T47D (cell line): ENCODE measurements at places on chromosomes 6 and 20.

DNA sequence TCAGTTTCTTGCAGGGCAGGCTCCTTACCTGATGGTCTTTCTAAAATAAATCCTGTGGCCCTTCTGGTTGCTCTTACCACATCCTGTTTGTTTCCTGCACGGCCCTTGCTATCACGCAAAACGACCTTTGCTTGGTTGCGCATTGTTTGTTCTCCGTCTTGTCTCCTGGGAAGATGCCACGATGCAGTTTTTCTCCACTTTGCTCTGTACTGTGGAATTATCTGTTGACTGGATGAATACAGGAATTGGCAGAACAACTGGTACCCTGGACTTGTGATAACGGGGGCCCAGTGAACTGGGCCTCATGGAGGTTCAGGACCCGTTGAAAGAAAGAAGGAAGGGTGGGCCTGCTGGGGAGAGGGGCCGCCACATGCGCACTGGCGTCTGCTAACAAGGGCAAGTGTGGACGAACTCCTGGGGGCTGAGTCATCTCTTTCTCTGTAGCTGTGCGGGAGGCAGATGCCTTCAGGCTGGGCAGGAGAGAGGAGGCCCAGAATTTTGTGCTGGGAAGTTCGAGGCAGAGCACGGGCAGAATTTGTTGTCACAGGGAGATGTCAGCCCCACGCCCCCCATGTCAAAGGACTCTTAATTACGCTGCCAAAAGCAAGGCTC is 139.9 kb downstream of the BMP7 start:
- DNase-seq: no peak

- DNase-seq: peak; percentile 51
These were observed 24.9 kb upstream of the FUCA2 start for GRCh38 chr6:143536461-143536865.

GRCh38 chr20:51995551-51995951 is 193.2 kb upstream of the SALL4 start:
- no peak for DNase-seq

DNA sequence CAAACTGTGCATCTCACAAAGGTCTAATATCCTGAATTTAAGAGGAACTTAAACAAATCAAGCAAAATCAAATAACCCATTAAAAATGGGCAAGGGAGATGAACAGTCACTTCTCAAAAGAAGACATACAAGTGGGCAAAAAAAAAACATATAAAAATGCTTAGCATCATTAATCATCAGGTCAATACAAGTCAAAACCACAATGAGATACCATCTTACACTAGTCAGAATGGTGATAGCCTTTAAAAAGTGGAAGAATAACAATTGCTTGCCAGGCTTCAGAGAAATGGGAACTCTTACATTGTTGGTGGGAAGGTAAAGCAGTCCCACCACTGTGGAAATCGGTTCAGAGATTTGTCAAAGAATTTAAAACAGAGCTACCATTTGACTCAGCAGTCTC is 646.7 kb upstream of the PTCHD4 start:
- DNase-seq: no peak

GRCh38 chr20:40233406-40233805 is 455.6 kb downstream of the MAFB start:
- DNase-seq: no peak

DNA sequence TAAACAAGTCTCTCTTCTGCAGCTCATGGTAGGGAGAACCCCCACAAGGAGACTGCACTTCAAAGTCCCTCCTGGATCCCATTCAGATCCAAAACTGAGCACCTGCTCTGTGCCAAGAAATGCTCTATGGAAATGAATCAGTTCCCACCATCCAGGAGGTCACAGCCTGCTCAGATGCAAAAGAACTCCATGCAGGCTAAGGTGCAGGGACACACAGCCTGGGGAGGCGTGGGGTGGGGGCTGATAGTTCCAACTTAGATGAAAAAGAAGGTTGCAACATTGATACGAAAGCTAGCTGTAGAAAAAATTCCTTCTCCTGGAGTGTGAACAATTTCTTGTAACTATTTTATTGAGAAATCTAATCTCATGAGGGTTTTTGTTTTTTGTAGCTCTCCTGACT is 111.0 kb upstream of the TMEM170B start:
- no peak for DNase-seq

DNA sequence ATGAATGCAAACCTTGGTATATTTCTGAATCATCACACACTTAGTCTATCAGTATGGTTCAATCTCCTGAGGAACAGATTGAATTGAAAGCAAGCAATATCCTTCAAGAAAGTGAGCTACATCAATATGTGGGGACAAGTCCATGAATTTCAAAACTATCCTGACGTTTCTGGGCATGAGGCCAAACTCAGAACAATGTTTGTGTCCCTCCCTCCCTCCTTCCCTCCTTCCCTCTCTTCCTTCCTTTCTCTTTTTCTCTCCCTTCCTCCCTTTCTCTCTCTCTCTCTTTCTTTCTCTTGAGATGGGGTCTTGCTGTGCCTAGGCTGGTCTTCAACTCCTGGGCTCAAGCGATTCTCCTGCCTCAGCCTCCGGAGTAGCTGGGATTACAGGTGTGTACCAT is 27.9 kb upstream of the SYNCRIP start:
- DNase-seq: no peak

DNA sequence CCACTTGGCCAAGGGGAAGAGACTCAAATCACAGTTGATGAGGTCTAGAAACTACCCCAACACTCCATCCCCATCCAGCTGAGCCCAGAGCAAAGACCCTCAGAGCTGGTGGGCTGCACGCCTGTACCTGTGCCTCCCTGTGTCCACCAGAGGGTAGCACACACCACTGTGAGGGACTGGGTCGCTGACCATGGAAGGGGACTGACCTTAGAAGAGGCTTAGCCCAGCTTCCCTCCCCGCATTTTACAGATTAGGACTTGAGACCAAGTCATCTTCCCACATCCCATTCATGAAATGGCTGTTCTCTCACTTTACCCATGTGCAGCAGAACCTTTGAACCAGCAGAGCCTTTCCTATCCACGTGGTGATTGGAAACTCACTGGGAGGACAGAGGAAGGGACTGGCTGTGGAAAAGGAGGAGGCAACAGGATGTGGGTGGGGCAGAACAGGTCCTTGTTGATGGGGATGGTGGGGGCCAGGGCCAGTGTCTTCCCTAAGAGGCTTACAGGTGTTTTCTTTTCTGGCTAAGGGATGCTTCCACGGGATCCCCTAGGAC is 44.3 kb downstream of the CPXM1 start:
- peak; percentile 73 for DNase-seq

DNA sequence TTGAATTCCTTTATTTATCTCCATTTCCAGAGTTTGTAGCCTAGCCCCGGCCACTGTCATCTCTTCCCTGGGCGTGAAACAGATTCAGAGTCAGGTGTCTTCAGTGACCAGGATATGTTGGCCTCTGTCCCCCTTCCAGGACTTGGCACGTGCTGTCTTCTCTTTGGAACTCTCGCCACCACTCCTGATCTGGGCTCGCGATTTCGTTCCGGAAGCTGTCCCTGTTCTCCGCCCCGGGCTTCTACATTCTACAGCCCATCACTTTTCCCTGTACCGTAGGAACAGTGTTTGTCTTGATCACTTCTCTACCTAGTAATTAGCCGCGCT is 739 bp downstream of the GSS start:
- peak; percentile 36 for DNase-seq

DNA sequence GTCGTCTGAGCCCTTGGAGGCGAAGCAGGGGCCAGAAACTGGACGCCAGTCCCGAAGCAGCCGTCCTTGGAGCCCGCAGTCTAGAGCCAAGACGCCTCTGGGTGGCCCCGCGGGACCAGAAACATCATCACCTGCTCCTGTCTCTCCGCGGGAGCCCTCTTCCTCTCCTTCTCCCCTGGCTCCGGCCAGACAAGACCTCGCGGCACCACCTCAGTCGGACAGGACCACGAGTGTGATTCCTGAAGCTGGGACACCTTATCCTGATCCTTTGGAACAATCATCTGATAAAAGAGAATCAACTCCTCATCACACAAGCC is 416 bp downstream of the RSPH4A start:
- peak; percentile 6 for DNase-seq

DNA sequence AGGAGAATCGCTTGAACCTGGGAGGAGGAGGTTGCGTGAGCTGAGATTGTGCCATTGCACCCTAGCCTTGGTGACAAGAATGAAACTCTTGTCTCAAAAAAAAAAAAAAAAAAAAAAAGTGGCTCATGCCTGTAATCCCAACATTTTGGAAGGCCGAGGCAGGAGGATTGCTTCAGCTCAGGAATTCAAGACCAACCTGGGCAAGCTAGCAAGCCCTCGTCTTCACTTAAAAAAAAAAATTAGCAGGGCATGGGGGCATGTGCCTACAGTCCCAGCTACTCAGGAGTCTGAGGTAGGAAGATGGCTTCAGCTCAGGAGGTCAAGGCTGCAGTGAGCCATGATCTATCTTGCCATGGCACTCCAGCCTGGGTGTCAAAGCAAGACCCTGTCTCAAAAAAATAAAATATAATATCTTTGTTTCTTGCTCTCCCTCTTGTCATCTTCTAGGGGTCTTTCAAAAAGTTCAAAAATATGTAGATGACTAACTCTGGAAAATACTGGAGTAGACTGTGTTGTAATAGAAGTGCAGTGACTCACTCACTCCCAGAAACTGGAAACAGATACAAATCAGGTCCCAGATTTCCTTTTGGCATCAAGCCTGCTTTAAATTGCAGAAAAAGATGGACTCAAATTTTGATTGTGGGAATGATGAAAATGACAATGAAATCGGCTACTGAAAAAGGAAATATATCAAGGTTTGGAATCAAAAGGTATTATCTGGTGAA is 2.8 kb upstream of the GINM1 start:
- DNase-seq: no peak

GRCh38 chr20:35700625-35701148 is 1.5 kb downstream of the ROMO1 start:
- DNase-seq: no peak
